ENCODE measurements at places on chromosomes 6 and 20.
A peak's percentile ranks its signal among the peaks of the same experiment; 100 is the strongest.

- DNase-seq: no peak
Observed at GRCh38 chr6:21596145-21596948, 2.8 kb downstream of the SOX4 start.

GRCh38 chr6:44265007-44265721, at the start of gene NFKBIE:
Gene NFKBIE, minus strand, starts transcription at chr6:44265551. Its CDS starts 205 bp downstream, at chr6:44265346.
- DNase-seq: peak; percentile 92

- no peak for DNase-seq
Observed at GRCh38 chr20:13264907-13265306, 43.8 kb downstream of the ISM1 start.

- no peak for DNase-seq
Observed at GRCh38 chr6:69704916-69705315, 91.9 kb downstream of the LMBRD1 start.

DNA sequence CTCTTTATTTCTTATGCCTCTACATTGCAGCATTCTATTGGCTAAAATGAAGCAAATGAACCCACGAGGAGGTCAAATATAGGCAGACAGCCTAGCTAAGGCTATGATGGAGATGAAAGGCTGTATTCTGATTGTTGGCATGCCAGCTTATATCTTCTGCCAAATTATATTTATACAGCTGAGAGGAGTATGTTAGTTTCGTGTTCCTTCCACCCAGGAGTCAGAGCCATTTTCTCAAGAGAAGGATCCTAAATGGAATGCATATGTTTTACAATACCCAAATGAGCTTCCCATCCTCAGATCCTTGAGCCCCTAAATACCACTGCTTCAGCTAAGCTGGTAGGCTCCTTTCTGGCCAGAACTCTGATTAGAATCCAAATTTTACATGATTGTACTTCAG, 178.4 kb upstream of the HDDC2 start:
- no peak for DNase-seq

DNA sequence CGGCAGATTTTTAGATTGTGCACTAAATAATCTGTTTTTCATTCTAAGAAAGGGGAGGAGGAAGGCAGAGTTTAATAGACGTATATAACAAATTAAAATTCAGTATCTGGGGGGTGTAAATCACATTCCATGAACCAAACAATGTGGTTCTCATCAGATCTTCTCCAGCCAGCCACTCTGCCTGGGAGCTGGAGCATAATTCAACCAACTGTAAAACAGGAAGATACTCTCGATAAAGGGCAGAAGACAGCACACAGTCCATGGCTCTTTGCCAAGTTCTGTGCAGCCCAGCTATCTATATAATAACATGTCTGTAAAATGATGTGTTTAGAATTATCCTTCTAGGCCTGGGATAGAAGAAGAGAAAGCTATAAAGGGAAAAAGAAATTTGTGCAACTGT, 289.9 kb upstream of the ZFP64 start:
- no peak for DNase-seq

DNA sequence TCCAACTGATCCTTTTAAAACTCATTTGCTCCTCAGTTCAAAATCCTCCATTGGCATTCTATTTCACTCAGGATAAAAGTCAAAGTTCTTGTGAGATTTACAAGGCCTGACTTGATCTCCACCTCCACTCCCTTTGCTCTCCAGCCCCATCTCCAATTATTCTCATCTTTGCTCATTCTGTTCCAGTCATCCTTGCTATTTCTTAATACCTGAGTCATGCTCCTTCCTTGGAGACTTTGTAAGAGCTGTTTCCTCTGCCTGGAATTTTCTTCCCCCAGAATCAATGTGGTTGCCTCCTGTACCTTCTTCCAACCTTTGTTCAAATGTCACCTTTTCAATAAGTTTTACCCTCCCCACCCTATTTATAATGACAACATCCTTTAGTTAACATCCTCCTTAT, 373.5 kb downstream of the HTR1B start:
- DNase-seq: no peak

- DNase-seq: peak; percentile 34
Observed at GRCh38 chr6:117463762-117464665, 18.5 kb upstream of the DCBLD1 start.

GRCh38 chr6:45421709-45422502, 44.2 kb upstream of the SUPT3H start:
- DNase-seq: peak; percentile 42

GRCh38 chr20:18187020-18187419, 49.4 kb downstream of the KAT14 start:
- DNase-seq: no peak

DNA sequence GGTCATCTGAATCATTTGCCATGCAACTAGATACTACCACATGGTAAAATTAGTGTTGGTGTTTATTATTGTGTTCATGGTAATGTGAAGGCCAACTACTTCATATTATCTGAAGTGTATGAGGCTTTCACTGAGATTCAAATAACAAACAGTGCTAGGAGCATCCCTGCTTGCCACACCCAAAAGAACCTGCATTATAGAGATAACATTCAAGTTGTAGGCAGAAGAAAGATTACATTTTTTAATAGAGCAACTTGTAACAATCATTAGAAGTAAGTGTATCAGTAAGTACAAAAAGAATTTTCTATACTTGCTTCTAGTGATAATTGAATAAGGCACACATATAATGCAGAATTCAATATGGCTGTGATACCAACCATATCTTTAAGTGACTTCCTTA, 49.8 kb downstream of the BCKDHB start:
- DNase-seq: no peak

DNA sequence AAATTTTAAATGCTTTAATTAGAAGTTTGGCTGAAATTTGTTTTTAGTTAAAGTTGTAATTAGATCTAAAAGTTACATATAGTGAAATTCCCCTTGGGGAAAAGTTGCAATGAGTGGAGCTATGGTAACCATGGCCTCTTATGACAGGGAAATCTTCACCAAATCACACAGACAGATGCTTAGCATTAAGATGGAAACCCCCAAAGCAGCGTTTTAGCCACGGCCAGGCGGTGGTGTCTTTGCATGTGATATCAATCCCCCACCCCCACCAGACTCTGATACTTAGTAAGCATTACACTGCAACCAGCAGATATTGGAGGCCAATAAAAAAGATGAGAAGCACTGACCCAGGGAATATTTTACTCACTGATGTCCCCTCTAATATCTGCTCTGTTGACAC, 75.7 kb downstream of the REPS1 start:
- no peak for DNase-seq

- DNase-seq: no peak
Observed at GRCh38 chr6:74834967-74835366, 370.9 kb downstream of the COL12A1 start.

- no peak for DNase-seq
Observed at GRCh38 chr6:154995254-154996015, at the start of gene TIAM2. Gene TIAM2, plus strand, starts transcription at chr6:154995315. Its CDS starts 133,909 bp downstream, at chr6:155129224.

- no peak for DNase-seq
Observed at GRCh38 chr6:138821519-138821918, 25.6 kb downstream of the ECT2L start.

GRCh38 chr6:2449572-2449940, 204.2 kb upstream of the GMDS start:
- DNase-seq: no peak

DNA sequence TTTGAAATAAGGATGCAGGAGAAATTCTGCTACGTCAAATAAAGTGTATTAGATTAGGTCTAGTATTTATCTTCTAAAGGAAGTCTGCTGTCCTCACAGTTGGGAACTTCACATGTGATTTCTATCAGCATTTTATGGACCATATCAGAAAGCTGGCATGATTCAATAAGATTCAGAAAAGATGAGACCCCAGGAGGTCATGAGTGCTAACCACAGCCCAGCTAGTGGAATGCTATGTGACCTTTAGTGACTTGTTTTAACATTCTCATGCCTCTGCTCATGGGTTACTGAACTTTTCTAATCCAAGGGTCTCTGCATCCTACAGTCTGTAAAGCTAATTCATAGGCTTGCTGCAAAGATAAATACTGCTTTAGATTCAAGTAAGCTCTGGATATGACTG, 150.1 kb downstream of the GMPR start:
- no peak for DNase-seq

- no peak for DNase-seq
Observed at GRCh38 chr6:36283608-36284007, 13.7 kb downstream of the PNPLA1 start.

DNA sequence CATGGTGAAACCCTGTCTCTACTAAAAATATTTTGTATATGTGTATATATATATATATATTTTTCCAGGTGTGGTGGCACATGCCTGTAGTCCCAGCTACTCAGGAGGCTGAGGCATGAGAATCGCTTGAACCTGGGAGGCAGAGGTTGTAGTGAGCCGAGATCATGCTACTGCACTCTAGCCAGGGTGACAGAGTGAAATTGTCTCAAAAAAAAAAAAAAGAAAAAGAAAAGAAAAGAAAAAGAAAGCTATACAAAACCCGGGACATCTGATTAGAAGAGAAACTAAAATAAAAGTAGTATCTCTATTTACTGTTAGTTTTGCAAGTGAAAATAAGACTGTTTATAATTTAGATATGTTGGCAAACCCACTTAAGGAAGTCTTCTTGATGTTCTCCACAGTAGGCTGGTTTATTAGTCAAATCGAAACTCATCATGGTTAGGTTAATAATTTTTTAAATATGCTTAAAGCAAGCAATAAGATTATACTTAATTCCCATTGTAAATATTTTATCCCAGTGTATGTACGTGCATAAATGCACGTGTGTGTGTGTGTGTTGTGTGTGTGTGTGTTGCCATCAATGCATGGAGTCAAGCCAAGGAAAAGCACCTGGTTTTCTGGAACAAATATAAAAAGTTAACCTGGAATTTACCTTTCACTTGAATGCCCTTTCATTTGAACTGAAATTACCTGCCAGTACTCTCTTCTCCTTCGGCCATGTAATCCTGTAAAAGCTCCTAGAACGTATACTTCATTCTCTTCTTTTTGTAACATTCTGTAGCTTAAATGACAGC, 7.1 kb downstream of the VNN2 start:
- DNase-seq: no peak

DNA sequence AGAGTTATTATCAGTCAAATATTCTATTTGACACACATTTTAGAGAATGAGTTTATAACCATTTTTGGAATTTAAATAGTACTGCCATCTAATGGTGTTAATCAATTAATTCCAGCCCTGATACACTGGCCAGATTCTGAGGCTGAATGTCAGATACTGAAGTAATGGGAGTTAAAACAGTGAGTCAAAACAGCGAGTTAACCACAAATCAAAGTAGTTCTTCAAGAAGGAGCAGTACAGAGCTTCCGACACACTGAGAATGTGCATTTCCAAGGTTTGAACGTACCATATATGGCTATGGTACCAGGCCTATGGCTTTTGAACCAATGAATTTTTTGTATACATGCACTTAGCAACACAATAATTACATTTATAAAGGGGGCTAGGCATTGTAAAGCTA, 11.3 kb upstream of the CEP43 start:
- DNase-seq: no peak

DNA sequence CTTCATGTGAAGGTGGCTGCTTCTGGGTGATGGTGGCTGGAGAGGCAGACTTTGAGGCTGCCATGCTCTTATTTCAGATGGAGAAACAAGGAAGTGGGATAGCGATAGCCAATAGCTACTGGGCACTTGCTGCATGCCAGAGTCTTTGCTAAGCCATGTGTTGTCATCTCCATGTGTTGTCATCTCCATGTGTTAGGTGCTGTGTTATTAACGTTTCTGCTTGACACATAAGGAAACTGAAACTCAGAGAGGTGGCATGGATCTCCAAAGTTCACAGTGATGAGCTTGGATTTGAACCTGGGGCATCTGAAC, 16.9 kb downstream of the KIAA1755 start:
- DNase-seq: no peak

GRCh38 chr6:142152746-142153145, 5.7 kb downstream of the VTA1 start:
- peak; percentile 44 for DNase-seq

DNA sequence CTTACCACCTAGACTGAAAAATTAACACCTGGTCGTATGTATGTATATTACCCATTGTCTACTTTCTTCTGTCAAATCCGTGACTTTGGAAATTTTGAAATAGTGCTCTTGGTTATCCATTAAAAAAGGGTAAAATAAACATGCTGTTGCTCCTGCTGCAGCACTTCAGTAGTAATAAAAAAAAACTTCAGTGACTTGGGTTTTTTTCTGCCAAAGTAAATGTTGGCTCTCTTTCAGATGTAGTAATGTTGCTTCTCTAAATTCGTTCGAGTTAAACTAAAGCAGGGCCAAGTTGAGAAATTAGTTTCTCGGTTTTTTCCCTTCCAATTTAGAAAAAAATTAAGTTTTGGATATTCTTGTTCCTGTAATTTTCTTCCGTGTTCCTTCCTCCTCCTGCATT, 34.2 kb downstream of the JARID2 start:
- no peak for DNase-seq

DNA sequence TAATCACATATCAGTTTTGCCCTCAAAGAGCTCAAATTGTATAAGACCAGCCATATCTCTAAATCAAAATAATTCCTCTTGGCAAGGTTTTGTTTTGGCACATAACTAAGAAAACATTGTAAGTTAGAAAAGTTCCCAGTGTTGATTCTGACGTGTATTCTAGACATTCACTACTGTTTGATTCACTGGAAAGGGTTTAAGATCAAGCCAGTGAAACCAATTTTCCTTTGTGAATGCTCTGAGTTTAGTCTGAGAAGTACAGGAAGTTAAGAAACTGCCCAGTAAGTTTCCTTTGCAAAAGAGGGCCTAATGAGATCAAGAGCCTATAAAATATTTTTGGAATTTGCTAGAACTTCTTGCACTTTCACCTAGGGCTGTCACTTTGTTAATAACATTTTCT, 143.0 kb downstream of the FNDC1 start:
- no peak for DNase-seq

DNA sequence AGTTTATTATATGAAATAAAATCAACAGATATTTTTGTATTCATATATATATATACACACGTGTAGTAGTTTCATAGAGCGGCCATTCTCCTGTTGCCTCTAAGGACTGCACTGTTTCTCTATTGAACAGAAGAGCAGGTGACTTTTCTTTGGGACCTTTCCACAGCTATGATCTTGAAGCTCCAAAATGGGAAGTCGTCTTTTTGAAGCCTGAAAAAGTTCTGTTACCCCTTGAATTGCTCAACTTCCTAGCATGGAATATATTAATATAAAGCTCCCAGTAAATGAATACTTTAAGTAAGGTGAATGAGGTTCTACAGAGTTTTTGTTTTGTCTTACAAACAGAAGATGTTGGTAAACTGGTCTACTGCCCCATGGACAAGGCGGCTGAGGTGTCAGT, 42.2 kb upstream of the ADTRP start:
- no peak for DNase-seq

- no peak for DNase-seq
Observed at GRCh38 chr6:8392569-8392968, 42.8 kb downstream of the SLC35B3 start.

- DNase-seq: no peak
Observed at GRCh38 chr6:113405326-113406047, 451.7 kb upstream of the MARCKS start.

Data from amniotic stem cell (primary cell).